Ovary (tissue), 10 donors: ENCODE measurements at places on chromosomes 1 and 21. TPM values are rescaled to one million over a fixed set of nuclear protein-coding genes. Genes with fewer than 3 reads are reported as not detected.

The TNNT2 gene
- not detected for total RNA-seq

DNA sequence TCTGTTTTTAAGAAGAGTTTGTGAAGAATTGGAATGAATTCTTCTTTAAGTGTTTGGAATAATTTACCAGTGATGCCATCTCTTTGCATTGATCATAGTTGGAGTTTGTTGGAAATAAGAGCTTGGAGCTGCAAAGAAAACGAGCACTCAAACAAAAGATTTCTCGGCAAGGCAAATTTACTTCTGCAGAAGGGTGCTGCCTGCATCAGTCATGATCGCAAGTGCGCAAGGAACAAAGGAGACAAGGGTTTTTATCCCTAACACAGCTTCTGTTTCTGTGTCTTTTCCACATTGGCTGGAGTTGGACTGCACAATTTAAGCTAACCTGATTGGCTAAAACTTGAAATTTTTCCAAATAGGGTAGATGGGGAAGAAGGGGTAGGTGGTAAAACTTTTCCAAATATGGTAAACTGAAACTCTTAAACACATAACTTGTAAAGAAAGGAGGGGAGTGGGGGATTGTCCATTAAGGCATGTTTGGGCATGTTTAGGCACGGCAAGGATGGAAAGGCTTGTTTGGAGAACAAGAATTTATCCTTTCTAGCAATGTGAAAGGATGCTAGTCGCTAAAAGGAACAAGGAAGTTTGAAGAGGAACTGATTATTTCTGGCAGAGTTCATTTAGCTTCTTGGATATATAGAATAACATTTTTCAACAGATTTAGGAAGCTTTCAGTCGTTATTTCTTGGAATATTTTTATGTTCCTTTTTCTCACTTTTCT, 3.5 kb upstream of the AADACL4 start:
- no peaks in the 10 kb centered on the region for H3K27me3 ChIP-seq
- no peak for DNase-seq
- peaks cover 8% of the 10 kb centered on the region for H3K4me1 ChIP-seq
- H3K4me3 ChIP-seq, result no peak overlapping the region

The COL16A1 gene
- total RNA-seq, result 192 TPM

GRCh38 chr1:85992791-85993190, 163.8 kb downstream of the COL24A1 start:
- no peak overlapping the region for H3K4me3 ChIP-seq
- DNase-seq, result no peak
- no peak overlapping the region for H3K27ac ChIP-seq
- H3K27me3 ChIP-seq, result no peaks in the 10 kb centered on the region

DNA sequence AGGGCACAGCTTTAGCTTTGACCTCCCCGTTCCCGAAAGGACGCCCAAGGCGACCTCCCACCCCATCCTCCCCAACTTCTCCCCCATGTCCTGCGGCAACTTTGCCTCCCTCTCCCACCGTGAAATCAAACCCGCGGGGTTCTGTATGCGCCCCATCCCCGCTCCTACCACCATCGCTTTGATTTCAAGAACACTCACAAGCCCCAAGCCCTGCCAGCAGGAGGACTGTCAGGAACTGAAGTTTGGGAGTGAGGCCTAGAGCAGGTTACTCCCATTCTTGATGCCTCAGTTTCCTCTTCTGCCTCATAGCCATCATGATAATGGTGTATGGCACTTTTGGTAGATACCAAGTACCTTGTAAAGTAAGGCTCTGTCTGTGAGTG, 2.3 kb downstream of the PTPRU start:
- no peaks in the 10 kb centered on the region for H3K36me3 ChIP-seq
- peak overlapping the region; percentile 59 for H3K27ac ChIP-seq
- H3K4me1 ChIP-seq, result peaks cover 6% of the 10 kb centered on the region
- DNase-seq, result peak; percentile 31
- no peaks in the 10 kb centered on the region for H3K27me3 ChIP-seq

The CTSE gene
- 0.13 TPM for total RNA-seq

DNA sequence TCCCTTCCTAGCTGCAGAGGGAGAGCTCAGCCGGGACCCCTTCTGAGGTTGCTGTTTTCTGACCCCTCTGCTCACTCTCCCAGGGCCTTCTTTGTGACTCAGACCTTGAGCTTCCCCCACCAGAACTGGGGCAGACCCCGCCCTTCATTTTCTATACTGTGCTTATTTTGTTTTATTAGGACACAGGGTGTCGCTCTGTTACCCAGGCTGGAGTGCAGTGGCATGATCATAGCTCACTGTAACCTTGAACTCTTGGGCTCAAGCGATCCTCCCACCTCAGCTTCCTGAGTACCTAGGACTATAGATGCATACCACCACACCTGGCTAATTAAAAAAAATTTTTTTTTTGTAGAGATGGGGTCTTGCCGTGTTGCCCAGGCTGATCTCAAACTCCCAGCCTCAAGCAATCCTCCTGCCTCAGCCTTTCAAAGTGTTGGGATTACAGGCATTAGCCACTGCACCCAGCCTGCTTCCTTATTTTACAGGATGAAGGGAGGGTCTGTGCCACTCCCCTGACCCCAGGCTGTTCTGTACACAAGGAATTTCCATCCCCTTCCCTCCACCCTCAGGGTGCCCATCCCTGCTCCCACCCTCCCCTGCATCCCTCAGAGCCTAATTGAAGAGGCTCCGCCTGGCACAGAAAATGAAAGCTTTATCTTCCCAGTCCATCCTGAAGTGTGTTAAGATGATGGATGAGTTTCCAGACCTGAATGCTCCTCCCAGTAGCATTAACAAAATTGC, 195.2 kb upstream of the POU3F1 start:
- H3K27me3 ChIP-seq, result no peaks in the 10 kb centered on the region
- H3K4me3 ChIP-seq, result no peak overlapping the region
- no peaks in the 10 kb centered on the region for H3K4me1 ChIP-seq
- H3K27ac ChIP-seq, result no peak overlapping the region
- no peaks in the 10 kb centered on the region for H3K36me3 ChIP-seq
